HepG2 (cell line): ENCODE measurements at places on chromosomes 4 and X. TPM values are rescaled to one million over a fixed set of nuclear protein-coding genes. Genes with fewer than 3 reads are reported as not detected.

The SLC6A8 gene
- 9.0 and 13.9 TPM in 2 replicates for total RNA-seq

The NHSL2 gene
- total RNA-seq = not detected in 2 replicates

The ADGRG2 gene
- not detected in 2 replicates for total RNA-seq

GRCh38 chr4:19631814-19632213 lies 619.9 kb upstream of the SLIT2 start:
- DNase-seq = no peak

DNA sequence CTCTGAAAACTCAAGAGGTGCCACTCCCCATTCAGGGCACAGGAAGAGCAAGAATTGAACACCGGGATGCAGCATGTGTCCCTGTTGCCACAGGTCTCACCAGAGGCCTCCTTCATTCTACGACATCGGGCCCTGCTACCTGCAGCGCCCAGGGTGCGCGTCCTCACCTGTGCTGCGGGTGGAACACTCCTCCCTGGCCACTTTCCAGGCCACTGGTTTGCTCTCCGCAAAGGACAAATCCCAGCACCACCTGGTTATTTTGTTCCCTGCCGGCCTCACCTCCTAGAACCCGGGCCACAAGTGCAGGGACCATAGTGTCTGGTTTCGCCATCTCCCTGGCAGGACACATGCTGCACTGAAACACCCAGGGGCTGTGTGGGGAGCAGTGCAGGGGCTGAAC lies 14.3 kb upstream of the FAM3A start:
- DNase-seq = no peak

DNA sequence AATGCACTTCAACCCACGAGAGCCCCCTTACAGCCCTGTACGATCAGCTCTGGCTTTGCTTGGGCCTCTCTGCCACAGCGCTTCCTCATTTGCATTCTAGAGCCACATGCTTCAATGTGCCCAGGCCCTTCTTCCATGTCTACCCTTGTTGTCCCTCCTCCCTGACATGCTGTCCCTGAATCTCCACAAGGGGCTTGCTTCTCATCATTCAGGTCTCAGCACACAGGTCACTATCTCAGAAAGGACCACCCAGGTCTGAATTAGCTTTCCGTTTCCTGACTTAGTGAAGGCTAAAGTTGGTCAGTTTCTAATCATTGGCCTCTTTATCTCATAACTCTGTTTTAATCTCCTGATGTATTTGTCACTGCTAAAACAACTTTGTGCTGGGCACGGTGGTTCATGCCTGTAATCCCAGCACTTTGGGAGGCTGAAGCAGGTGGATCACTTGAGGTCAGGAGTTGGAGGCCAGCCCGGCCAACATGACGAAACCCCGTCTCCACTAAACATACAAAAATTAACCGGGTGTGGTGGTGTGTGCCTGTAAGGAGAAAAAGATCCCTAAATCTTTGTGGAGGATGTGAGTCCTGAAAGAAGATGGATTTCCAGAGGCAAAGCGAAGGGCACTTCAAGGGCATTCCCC lies 17.9 kb upstream of the SLC34A2 start:
- DNase-seq = no peak

GRCh38 chrX:105872941-105873340 lies 50.6 kb downstream of the NRK start:
- no peak for DNase-seq

The SPANXC gene
- not detected in 2 replicates for total RNA-seq

DNA sequence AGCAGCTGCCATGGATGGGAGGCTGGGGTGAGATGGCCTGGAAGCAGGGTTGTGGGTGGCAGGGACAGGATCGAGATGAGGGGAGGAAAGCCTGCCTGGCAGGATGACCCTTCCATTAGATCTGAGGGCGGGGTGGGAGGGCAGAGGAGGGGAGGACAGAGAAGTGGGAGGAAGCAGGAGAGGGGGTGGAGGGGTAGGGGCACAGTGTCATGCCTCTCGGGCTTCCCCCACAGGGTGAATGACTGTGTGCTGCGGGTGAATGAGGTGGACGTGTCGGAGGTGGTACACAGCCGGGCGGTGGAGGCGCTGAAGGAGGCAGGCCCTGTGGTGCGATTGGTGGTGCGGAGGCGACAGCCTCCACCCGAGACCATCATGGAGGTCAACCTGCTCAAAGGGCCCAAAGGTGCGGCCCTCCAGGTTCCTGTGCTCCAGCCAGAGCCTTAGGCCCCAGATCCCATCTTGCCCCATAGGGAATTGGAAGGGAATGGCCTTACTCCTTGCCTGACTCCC lies 4.9 kb downstream of the DLG3 start:
- no peak for DNase-seq

- DNase-seq = peak; percentile 21
These were observed 10.1 kb downstream of the RBPJ start for GRCh38 chr4:26330946-26331345.

DNA sequence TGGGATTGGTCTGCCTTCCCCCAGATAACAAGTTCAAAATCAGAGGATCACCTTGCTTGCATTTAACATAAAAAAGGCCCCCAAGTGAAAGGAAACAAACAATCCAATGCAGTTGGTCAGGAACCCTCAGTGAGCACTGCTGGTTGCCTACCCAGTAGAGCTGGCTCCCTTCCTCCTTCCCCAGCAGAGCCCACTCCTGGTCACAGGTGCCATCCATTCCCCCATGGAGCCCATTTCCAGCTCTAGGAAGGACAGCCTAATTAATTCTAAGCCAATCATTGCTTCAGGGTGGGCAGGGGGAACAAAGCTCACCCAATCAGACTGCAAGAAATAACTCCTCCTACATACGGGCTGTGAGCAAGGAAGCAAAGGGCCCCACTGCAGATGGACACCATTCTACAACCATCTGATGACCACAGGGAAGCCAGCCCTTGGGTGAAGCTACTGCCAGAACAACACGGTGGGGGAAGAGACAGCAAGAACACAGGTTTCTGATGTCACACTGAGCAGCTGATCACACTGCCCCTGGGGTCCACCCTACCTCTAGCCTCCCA lies 86.5 kb downstream of the SH3KBP1 start:
- DNase-seq = no peak

- DNase-seq = no peak
These were observed 10.6 kb upstream of the INTS6L start for GRCh38 chrX:135509885-135510284.

- DNase-seq = no peak
These were observed 4.7 kb upstream of the KLF3 start for GRCh38 chr4:38659346-38659745.

- no peak for DNase-seq
These were observed 4.1 kb downstream of the GRID2 start for GRCh38 chr4:92307866-92308265.

- peak; percentile 11 for DNase-seq
These were observed 756.9 kb downstream of the FAT4 start for GRCh38 chr4:126071346-126072333.

DNA sequence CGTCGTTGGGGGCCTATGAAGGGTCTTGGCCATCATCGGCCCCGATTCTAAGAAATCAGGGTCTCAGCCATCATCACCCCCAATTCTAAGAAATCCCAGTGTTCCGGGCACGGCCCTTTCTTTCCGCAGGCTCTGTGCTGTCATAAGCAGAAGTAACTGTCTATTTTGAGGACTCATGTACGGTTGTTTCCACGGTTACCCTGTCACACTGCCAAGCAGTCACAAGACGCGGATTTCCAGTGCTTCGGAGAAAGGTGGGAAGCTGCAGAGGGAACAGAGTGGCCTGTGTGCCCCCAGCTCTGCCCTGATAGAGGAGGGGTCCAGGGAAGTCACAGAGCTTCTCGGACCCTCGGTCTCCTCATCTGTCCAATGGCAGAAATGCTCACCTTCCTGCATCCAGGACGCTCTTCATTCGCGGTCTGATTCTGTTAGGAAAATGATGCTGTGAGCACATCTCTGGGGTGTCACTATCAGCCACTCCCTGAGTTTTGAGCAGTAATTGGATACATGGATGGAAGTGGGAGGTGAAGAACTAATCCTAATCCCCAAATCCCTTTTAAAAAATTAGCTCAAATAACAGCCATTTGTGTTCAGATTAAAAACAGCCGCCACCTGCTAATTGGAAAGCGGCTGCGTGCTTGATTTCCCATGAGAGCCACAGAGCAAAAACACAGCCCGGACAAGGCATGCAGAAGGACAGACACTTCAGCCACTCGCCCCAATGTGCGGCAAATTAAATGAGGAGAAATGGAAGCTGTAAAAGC lies 73.1 kb downstream of the WFS1 start:
- no peak for DNase-seq
